ENCODE measurements at places on chromosomes 5 and 9. TPM values are rescaled to one million over a fixed set of nuclear protein-coding genes. Genes with fewer than 3 reads are reported as not detected.
A peak's percentile ranks its signal among the peaks of the same experiment; 100 is the strongest.

- no peak overlapping the region for H3K27ac ChIP-seq
- H3K4me1 ChIP-seq = peaks cover 2% of the 10 kb centered on the region
- DNase-seq = no peak
Observed at GRCh38 chr5:87399720-87400119, 13.0 kb downstream of the CCNH start.

- no peaks in the 10 kb centered on the region for H3K27me3 ChIP-seq
- no peaks in the 10 kb centered on the region for H3K36me3 ChIP-seq
- H3K27ac ChIP-seq = no peak overlapping the region
- peaks cover 44% of the 10 kb centered on the region for H3K4me1 ChIP-seq
- DNase-seq = peak; percentile 35
Observed at GRCh38 chr5:150116667-150117400, 30.5 kb upstream of the CSF1R start.

DNA sequence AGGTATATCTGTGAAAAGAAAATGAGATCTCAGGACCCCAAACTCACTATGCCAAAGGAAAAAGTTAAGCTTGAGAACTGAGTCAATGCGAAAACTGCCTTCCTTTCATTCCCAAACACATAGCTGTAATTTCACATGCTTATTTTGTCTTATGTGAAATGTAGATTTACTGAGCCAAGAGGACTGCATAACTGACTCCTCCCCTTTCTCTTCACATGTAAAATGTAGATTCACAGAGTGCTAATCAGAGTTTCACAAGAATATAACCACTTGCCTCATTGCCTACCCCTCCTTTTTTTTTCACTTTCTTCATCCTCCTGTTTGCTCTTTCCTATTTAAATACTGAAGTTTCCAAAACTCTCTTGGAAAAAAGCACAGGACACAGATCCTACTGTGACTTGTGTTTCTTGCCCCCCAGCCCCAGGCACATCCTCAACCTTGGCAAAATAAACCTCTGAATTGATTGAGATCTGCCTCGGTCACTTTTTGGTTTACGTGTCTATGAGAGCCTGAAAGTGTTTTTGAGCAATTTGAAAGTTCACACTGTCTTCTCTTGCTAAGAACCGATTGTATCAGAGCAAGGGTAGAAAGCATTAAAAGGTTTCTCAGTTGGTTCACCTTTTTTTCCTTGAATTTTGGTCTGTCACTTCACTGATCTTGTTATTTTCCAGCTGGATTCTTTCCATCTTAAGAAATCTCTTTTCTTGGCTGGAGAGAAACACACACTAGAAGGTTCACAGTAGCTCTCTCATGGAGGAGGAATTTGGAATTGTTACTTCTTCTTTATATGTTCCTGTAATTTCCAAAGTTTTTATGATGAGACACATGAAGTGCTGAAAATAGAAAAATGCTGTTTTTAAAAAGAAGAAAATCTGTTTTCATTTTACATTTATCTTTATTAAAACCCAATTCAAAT is 44.8 kb upstream of the SNAPC3 start:
- DNase-seq = no peak
- H3K36me3 ChIP-seq = no peaks in the 10 kb centered on the region
- H3K27ac ChIP-seq = no peak overlapping the region
- no peak overlapping the region for H3K4me3 ChIP-seq

- H3K27me3 ChIP-seq = peaks cover 28% of the 10 kb centered on the region
- no peak overlapping the region for H3K4me3 ChIP-seq
- no peak for DNase-seq
- H3K27ac ChIP-seq = no peak overlapping the region
- H3K36me3 ChIP-seq = no peaks in the 10 kb centered on the region
Observed at GRCh38 chr5:179118338-179118737, 58.2 kb downstream of the ZNF354C start.

GRCh38 chr9:111144741-111145140 is 106.5 kb upstream of the LPAR1 start:
- H3K36me3 ChIP-seq = no peaks in the 10 kb centered on the region
- no peaks in the 10 kb centered on the region for H3K4me1 ChIP-seq
- no peak for DNase-seq
- no peak overlapping the region for H3K4me3 ChIP-seq

- no peak overlapping the region for H3K27ac ChIP-seq
- H3K4me1 ChIP-seq = no peaks in the 10 kb centered on the region
- no peaks in the 10 kb centered on the region for H3K36me3 ChIP-seq
- H3K4me3 ChIP-seq = no peak overlapping the region
Observed at GRCh38 chr5:143376911-143377813, 26.3 kb downstream of the NR3C1 start.

DNA sequence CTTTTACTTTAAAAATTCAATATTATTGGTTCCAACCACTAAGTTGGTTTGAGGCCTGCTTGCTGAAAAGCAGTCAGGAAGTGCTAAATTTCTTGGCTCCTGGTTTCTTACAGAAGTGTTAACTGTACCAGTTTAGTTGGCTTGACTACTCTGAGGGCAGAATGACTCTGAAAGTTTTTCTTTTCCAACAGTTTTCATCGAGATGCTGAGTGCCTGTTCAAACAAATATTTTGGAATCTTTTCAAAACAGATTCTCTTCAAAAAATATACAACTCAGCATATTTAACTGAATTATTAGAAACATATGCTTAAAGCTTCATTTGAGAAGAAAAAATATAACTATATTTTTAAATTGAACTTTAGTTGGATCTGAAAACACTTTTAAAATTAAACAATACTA is 37.0 kb downstream of the SLC38A9 start:
- H3K36me3 ChIP-seq = peaks cover 4% of the 10 kb centered on the region
- no peak for DNase-seq
- H3K4me3 ChIP-seq = no peak overlapping the region
- no peaks in the 10 kb centered on the region for H3K27me3 ChIP-seq
- H3K27ac ChIP-seq = no peak overlapping the region
- H3K4me1 ChIP-seq = no peaks in the 10 kb centered on the region

- H3K4me3 ChIP-seq = no peak overlapping the region
- H3K4me1 ChIP-seq = no peaks in the 10 kb centered on the region
- H3K27me3 ChIP-seq = peaks cover 48% of the 10 kb centered on the region
- no peak overlapping the region for H3K27ac ChIP-seq
Observed at GRCh38 chr9:38343037-38343436, 49.5 kb upstream of the ALDH1B1 start.

The PCDHA9 gene
- not detected for polyA plus RNA-seq

The C5orf52 gene
- polyA plus RNA-seq = not detected

The C9 gene
- not detected for polyA plus RNA-seq

Measured in K562 (cell line).